ACHN (cell line): ENCODE measurements at places on chromosomes 5 and 9.

DNA sequence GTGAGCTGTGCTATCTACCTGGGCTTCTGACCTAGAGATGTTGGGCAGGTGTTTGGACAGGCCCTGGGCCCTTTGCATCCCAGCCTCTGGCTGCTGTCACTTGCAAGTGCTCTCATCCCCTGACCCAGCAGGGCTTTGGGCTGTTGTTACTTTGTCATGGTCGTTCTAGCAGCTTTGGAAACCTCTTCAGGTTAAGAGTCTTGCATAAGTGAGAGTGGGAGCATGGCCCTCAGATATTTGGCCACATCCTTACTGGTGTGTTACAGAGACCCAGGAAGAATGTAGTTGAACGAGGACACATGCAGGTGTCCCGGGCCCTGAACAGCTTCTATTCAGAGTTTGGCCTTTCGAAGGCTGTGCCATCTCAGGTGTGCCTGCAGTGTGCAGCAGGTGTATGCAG is 4.5 kb downstream of the TENT4A start:
- DNase-seq: no peak

- DNase-seq: no peak
These were observed 78.0 kb downstream of the ADRB2 start for GRCh38 chr5:148904440-148904839.

DNA sequence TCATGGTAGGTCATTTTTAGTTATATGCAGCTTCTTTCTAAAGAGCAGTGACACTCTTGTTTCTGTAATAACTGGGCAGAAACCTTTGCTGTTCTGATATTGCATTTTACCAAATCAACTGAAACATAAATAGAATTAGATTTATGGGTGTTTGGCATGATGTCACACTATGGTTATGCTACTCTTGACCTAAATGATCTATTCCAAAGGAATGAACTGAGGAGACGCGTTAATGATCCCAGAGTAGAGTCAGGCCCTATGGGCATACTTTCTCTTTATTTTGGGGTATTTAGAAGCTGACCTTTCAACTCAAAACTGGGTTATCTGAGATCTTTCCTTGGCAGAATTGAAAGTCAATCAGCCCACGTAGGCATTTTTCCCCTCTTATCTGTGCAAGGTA is 146.8 kb upstream of the ADAMTSL1 start:
- DNase-seq: no peak

GRCh38 chr9:87229108-87229507 is 268.6 kb upstream of the DAPK1 start:
- DNase-seq: no peak

DNA sequence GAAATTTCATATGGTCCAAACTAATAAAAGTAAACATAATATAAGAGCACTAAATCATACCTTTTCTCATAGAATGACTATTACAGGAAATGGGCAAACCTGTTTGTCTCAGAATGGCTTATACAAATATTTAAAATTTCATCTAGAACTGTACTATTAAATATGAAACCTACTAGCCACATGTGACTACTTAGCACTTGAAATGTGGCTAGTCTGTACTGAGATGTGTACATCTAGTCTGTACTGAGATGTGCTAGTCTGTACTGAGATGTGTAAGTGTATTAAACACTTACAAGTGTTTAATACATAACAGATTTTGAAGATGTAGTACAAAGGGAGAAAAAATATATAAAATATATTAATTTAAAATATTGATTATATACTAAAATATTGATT is 22.4 kb downstream of the ABITRAM start:
- DNase-seq: no peak

- DNase-seq: no peak
These were observed 284.1 kb downstream of the FAM170A start for GRCh38 chr5:119913425-119913824.

GRCh38 chr9:121296213-121297127 is 28.5 kb downstream of the GSN start:
- no peak for DNase-seq

GRCh38 chr9:81682797-81683196 is 6.5 kb downstream of the TLE1 start:
- no peak for DNase-seq

GRCh38 chr9:135994501-135995192 is 33.5 kb upstream of the UBAC1 start:
- DNase-seq: no peak

- DNase-seq: peak; percentile 8
These were observed 158.9 kb downstream of the ADAMTSL1 start for GRCh38 chr9:18632632-18633403.

DNA sequence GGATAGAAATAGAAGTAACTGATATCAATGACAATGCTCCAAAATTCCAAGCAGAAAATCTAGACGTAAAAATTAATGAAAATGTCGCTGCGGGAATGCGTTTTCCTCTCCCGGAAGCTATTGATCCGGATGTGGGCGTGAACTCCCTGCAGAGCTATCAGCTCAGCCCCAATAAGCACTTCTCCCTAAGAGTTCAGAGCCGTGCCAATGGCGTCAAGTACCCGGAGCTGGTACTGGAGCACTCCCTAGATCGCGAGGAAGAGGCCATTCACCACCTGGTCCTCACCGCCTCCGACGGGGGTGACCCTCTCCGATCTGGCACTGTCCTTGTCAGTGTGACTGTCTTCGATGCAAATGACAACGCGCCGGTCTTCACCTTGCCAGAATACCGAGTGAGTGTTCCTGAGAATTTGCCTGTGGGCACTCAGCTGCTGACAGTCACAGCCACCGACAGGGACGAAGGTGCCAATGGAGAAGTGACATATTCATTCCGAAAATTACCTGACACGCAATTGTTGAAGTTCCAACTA is 818 bp downstream of the PCDHGA10 start:
- DNase-seq: no peak

GRCh38 chr5:124156415-124156996 is 589.9 kb downstream of the ZNF608 start:
- no peak for DNase-seq

DNA sequence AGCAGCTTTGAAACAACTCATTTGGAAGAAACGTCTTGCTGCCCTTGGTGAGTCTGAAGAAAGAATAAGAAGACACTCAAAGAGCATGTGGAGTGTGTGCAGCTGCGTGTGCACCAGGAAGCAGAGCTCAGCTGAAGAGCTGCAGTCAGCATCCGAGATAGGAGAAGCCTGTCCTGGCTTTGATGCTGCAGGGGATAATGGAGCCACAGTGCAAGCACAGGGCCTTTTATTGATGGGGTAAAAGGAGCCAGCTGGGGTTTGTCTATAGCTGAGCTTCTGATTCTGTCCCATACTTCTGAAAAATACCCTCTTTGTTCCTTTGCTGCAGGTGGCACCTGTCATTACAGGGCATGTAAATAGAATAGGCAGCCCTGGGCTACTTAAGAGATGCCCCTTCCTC is 375.7 kb upstream of the ZNF462 start:
- DNase-seq: no peak

DNA sequence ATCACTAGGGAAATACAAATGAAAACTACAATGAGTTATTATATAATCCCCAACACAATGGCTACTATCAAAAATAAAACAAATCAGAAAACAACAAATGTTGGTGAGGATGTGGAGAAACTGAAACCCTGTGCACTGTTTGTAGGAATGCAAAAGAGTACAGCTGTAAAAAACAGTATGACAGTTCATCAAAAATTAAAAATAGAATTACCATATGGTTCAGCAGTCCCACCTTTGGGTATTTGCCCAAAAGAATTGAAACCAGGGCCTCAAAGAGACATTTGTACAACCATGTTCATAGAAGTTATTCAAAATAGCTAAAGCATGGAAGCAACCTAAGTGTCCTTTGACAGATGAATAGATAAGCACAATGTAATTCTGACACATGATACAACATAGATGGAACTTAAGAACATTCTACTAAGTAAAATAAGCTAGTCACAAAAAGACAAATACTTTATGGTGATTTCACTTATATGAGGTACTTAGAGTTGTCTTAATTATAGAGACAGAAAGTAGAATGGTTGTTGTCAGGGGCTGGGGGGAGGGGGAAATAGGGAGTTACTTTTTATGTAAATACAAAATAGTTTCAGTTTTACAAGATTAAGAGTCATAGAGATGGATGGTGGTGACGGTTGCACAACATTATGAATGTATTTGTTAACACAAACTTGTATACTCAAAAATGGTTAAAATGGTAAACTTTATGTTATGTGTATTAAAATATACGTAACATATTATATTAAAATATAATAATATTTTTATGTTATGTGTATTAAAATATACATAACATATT is 102.8 kb downstream of the KCTD16 start:
- no peak for DNase-seq

DNA sequence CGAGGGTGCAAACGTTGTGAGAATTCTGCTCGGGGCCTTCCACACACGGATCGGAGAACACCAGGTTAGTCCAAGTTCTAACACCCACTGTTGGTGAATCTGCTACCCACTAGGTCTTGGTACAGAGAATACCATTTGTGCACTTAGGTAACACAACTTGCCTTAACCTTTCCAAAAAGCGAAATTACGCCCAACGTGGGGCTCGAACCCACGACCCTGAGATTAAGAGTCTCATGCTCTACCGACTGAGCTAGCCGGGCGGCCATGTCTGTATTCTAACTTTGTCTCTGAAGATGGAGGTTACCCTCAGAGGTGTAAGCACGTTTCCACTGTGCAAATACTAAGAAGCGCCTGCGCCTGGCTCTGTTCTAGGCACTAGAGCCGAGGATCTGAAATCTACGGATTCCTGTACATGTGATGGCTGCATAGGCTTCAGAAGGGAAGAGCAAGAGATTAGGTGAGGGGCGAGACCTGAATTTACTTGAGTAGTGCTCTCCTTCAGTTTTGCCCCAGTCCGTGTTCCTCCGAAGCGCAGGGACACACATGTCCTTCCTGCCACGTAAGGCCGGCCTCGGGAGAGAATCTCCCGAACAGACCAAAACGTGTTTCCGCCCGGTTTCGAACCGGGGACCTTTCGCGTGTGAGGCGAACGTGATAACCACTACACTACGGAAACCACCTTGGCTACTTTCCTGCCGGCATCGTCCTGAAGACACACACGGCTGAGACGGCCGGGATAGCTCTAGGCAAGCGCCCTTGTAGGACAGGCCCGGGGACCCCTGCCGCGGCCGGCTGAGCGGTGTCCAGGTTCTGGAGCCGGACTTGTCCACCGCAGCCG is 1.1 kb upstream of the TRIM41 start:
- peak; percentile 91 for DNase-seq

- DNase-seq: no peak
These were observed 57.6 kb downstream of the IPPK start for GRCh38 chr9:92612292-92612691.

GRCh38 chr5:111077678-111078077 is 6.2 kb downstream of the TSLP start:
- DNase-seq: no peak

GRCh38 chr9:624935-625500 is 216.5 kb upstream of the DMRT1 start:
- no peak for DNase-seq

DNA sequence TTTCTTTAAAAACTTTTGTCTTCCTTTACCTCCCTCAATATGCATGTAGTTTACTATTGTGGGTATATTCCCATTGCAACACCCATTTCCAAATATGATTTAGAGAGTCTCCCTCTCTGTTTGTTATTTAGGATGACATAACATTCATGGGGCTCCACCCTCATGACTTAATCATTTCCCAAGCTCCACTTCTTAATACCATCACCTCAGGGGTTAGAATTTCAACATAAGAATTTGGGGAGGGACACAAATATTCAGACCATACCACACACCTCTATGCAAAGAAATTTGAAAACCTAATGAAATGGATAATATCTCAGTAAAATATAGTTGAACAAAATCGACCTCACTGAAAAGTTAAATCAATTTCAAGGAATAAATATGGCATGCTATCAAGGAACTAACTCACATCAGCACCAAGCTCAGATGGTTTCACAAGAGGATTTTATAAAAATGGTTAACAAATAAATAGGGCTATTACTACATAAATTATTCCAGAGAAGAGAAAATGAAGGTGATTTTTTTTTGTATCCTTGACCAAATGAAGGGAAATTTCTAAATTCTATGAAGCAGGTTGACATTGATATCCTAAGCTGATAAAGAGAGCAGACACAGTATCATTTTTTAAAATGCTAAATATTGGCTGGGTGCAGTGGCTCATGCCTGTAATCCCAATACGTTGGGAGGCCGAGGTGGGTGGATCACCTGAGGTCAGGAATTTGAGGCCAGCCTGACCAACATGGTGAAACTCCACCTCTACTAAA is 20.2 kb upstream of the UBTD2 start:
- DNase-seq: no peak

DNA sequence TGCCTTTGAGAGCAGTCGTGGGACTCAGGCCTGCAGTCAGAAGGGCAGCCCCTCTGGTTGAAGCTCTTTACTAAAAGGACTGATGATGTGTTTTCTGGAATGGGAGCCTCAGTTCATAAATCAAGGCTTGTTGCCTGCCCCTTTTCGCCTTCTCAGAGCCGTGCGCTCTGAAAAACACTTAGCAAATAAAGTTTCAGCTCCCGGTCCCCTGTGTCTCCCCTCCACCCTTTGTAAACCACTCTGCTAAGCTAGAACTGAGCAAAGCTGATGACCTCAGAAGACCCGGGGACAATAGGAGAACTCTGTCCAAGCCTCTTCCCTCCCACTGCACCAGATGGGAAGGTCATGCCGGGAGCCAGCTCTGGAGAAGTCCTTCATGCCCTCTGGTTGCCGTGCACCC is 39.3 kb upstream of the ADRA1B start:
- no peak for DNase-seq

DNA sequence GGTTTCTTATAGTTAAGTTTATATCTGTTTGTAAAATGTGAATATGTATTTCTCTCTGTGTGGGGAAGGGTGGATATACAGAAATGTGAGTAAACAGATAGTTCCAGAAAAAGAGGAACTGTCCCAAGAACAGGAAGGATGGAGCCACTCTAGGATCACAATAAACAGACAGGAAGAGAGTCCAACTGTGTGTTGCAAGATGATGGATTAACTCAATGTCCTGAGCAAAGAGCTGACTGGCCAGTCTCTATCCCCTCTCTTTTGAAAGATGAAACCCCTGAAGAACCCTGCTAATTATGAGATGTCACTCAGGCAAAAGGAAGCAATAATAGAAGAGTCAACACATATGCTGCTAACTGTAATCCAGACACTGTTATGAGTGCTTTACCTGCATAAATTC is 202.7 kb downstream of the SEMA6A start:
- DNase-seq: no peak

- no peak for DNase-seq
These were observed 49.6 kb upstream of the KIF2A start for GRCh38 chr5:62256161-62257019.

- DNase-seq: no peak
These were observed 895.1 kb downstream of the TLE1 start for GRCh38 chr9:80794197-80794596.
